ENCODE measurements at places on chromosomes 3 and 15.

DNA sequence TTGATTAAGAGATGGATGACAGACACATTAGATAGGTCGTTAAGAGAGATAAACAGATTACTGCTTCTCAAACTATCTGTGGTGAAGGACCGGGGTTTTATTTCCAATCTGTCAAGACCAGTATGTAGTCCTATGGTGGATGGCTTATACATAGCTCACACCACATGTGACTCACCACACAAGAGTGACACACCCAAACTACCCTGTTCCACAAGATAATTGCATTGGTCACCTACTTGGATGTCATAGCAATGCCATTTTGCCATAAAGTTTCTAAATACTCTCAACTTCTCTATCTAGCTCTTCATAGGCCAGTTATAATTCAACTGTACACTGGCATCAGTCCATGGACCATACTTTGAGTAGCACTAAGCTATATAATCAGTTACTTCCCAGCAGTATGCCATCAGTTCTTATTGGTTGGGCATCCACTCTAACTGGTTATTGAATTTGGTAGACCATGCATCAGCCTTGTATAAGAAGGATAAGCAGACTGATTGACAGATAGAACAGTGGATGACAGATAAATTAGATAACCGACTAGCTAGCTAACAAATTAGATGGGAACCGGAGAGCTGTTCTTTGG, 11.6 kb downstream of the WWTR1 start:
- peak; percentile 82 for DNase-seq

DNA sequence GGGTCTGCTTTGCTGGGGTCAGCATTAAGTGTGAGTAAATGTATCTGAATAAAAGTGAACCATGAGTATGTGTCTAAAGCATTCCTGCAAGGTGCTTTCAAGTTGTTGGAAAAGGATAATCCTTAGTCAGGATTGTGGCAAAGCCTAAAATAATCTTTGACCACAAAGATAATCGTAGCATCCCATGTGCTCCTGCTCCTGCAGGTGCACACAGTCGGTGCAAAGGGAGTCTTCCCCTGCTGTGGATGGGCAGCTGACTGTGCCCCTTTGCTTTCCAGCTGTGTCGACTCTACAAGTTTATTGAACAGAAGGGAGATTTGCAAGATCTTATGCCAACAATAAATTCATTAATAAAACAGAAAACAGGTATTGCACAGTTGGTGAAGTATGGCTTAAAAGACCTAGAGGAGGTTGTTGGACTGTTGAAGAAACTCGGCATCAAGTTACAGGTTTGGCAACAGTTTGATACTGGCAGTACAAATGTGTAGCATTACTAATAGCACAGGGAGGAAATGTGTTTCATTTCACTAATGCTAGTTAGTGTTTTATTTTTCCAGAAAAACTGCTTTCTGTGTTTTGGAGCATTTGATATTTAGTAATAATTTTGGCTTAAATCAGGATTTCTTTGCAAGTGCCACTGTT, 22.6 kb downstream of the SRP14 start:
- no peak for DNase-seq

DNA sequence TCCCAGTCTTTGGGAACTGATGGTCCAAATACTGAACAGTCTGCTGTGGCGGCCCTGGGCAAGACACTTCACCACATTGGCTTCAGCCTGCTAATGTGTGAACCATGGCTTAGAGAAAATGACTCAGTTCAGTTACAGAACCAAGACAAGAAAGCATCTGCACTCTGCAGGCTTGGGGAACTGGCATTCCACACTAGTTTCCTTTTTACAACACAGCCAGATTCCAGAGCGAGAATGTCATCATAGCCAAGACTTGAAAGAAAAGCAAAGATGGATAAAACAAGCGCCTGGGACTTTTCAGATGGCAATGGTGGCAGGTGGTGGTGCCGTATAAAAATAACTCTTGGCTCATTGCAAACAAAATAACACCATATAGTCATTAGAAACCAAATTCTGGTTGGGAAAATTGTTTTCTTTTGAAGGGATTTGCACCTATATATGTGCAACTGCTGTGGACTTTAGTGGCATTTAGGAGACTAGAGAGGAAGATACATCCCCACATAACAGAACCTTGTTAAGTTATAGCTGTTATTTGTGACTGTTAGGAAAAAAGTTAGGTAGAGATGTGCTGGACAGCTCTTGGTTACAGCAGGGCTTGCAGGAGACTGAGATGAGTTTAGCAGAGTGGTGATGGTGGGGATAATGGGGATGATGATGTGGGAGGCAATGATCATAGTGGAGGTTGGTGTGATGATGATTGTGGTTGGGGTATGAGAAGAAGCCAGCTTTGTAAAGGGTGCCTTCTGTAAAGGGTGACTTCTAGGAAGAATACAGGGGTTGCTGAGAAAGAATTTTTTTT, 273.6 kb downstream of the THRB start:
- DNase-seq, result peak; percentile 88

- no peak for DNase-seq
Measured at GRCh38 chr15:64454282-64454681, 6.1 kb upstream of the ZNF609 start.

- peak; percentile 78 for DNase-seq
Measured at GRCh38 chr3:142115867-142116668, 33.3 kb downstream of the TFDP2 start.

DNA sequence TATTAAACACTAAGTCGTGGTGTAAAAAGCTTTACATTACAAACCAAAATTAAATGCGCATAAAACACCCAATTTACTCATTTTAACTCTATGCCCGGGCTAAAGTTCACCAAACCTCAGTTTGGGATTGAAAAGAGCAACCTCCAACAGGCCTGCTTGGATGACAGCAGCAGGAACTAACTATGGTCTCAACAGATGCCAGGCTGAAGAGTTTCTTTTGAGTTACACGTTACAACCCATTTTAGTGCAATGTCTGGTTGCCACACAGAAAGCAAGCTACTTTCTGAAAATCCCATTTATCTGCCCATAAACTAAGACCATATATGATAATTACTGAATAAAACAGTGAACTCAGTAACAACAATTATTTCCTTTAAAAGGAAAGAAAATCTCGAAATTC, 2.2 kb downstream of the SATB1 start:
- DNase-seq, result no peak

- no peak for DNase-seq
Measured at GRCh38 chr3:124965413-124965812, 30.9 kb upstream of the MUC13 start.

GRCh38 chr3:95172164-95172943, 1109.5 kb downstream of the NSUN3 start:
- DNase-seq, result no peak

- peak; percentile 47 for DNase-seq
Measured at GRCh38 chr3:99909714-99910495, 92.2 kb downstream of the CMSS1 start.

- no peak for DNase-seq
Measured at GRCh38 chr15:56411122-56411749, 46.0 kb downstream of the TEX9 start.

- DNase-seq, result no peak
Measured at GRCh38 chr3:194938845-194939531, 253.3 kb downstream of the FAM43A start.

- DNase-seq, result no peak
Measured at GRCh38 chr3:150825192-150825915, 62.4 kb upstream of the SIAH2 start.
